Activated T-helper 17 cell treated with anti-CD3 and anti-CD28 coated beads, Interleukin-2, amount 50 U/mL, for 72 hours (primary cell): ENCODE measurements at places on chromosomes 4 and X.

DNA sequence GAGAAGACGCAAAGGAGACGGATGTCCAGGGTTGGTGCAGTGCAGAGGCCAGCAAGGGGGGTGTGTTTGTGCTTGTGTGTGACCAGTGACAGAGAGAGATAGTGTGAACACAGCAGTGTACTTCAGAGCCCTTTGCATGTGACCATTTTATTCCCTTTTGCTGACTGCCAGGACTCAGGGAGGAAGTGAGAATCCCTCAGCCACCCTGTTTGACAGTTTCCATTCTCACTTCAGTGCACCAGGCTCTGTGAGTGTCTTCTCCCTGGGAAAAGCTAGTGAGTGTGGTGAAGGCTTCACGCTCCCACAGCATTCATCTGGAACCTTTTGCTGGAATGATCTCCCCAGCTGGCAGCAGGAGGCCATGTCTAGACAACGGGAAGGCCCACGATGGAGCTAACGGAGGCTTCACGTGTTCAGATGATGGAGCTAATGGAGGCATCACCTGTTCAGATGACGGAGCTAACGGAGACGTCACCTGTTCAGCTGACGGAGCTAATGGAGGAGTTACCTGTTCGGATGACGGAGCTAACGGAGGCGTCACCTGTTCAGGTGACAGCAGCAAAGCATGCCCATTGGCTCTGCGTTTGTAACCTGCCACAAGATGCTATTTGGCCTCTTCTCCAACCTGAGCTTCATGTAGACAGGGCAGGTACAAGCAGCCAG lies 195.4 kb downstream of the AFAP1 start:
- no peak for ATAC-seq

DNA sequence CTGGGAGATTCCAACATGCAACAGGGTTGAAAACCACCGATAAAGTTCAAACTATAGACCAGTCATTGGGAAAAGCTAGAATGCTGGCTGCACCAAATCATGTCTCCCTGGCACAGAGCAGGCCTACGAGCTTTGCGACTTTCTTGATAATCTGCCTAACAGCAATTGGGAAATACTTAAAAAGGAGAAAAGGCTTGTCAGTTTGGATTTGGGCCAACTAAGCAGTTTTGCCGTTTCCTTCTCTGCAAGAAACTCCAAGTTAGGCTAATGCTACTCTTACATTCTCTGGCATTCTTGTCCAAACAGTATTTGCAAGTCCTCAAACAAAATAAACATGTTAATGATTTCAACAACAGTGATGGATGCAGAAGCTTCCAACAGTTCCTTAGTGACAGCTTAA lies 87.9 kb downstream of the PDK3 start:
- no peak for ATAC-seq

DNA sequence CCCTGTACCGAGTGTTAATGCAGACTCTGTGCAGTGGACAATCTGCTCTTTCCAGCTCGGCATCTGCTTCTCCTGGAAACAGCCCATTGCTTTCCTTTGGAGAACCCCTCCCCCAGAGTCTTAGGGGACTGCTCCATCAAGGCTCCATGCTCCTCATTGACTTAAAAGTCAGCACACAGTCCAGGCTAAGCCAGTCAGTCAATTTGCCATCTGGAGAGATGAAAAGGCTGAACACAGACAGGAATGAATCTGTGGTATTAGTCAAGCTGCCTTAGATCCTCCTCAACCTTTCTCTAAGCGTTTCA lies 20.3 kb downstream of the ATP8A1 start:
- no peak for ATAC-seq

DNA sequence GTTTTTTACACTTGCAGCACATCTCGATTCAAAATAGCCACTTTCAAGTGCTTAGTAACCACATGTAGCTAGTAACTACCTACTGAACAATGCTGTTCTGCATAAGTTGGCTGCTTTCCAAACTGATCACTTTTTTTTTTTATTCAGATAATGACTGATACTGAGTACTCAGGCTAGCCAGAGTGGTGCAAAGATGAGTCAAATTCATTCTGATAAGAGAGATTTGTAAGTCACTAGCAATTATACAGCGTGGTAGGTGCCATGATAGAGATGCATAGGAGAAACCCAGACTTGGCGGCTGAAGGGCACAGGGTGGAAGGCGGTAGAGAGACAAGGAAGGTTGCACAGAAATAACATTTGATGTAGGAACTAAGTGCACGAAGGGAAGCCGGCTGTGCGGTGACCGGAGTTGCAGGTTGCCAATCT lies 357 bp upstream of the IGBP1 start:
- ATAC-seq, result peak; percentile 75

- no peak for ATAC-seq
Measured at GRCh38 chrX:105313596-105313995, 93.1 kb upstream of the TEX13A start.

DNA sequence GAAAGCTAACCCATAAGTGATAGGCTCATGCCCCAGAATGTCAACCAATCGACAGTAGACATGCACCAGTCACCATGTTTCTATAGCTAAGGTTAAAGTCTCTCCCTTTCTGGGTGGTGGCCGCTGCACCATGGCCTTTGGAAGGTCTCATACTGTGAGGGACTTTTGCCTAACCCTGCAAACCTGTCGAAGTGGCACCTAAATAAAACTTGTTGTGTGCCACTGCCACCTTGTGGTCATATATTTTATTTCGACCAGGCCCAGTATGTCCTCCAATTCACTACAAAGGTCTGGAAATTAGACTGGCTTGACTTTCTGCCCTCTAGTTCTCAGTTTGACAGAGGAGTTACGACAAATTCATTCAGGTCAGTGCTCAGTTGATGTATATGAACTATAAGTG lies 163.1 kb downstream of the SMARCA1 start:
- ATAC-seq, result no peak
